ENCODE measurements at places on chromosomes 12 and 14. TPM values are rescaled to one million over a fixed set of nuclear protein-coding genes. Genes with fewer than 3 reads are reported as not detected.

TAS2R31 gene
- 5.7 TPM for total RNA-seq

BICDL1 gene
- 40.4 TPM for total RNA-seq

GUCY2C gene
- 0.59 TPM for total RNA-seq

NABP2 gene
- total RNA-seq, result 49.8 TPM

TMEM233 gene
- total RNA-seq, result 2.4 TPM

SDR9C7 gene
- total RNA-seq, result 0.76 TPM

ZC3H10 gene
- 9.2 TPM for total RNA-seq

OVCH1 gene
- 1.7 TPM for total RNA-seq

GRIP1 gene
- total RNA-seq, result 30.8 TPM

ACSM4 gene
- not detected for total RNA-seq

SERPINA10 gene
- total RNA-seq, result not detected

MARCHF9 gene
- total RNA-seq, result 18.3 TPM

GNB3 gene
- total RNA-seq, result 18.7 TPM

PKP2 gene
- 3.9 TPM for total RNA-seq

HOXC13 gene
- not detected for total RNA-seq

ADCY6 gene
- 47.8 TPM for total RNA-seq

A2ML1 gene
- 43.5 TPM for total RNA-seq
